ENCODE measurements at places on chromosomes 12 and 14.
A peak's percentile ranks its signal among the peaks of the same experiment; 100 is the strongest.

DNA sequence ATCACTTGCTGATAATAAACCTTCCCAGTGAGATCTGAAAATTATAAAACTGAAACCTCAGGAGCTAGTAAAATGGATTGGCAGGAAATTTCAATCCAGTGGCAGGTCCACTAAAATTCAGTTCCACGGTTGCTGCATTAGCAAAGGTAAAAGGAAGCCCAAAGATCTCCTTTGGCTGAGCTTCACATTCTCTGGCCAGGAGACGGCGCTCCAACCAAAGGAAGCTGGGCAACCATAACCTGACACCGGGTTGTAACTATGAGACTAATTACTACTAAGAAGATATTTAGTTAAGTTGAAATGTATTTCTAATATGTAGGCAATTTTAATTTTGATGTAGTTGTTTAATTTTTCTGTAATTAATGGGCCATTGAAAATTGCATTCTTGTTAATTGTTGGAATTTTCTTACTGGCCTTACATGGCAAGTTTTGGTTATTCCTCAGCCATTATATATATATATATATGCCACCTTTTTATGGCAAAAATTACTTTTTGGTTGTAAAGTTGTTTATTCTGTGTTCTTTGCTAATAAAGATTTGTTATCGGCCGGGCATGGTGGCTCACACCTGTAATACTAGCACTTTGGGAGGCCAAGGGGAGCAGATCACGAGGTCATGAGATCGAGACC is 17.0 kb downstream of the OR8S1 start:
- peak; percentile 20 for DNase-seq

DNA sequence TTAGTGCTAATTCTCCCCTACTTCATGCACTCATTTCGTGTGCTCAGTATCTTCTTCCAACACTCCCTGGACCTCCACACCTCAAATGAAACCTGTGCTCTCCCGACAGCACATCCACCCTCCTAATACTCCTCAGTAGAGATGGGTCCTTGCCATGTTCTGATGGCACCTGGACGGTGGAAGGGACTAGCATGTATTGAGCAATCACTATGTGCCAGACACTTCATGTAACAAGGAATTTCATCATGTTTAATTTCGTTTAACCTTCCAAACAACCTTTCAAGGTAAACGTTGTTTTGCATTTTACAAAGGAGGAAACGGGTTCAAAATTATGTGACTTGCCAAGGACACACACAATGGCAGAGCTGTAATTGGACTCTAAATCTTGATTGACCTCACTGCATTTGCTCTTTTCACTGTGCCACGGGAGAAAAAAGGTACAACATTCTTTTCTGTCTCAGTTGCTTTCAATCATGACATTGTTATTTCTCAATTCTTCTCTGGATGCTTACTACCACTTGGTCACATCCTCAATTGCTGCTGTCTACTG is 12.2 kb upstream of the SLC7A8 start:
- DNase-seq = no peak

DNA sequence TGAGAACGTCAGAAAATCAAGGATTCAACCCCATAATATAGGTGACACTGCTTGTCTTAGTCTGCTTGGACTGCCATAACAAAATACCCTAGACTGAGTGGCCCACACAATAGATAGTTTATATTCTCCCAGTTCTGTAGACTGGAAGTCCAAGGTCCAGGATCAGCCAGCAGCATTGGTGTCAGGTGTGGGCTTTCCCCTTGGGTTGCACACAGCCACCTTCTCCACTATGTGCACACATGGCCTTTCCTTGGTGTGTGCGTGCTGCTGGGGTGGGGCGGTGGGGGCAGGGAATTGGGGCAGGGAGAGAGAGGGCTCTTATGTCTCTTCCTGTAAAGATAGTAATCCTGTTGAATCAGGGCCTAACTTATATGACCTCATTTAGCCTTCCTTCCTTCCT is 106.4 kb downstream of the SLC25A47 start:
- no peak for DNase-seq

GRCh38 chr14:61699027-61699426 is 3.7 kb downstream of the HIF1A start:
- DNase-seq = no peak

GRCh38 chr14:54672688-54673087 is 105.8 kb downstream of the SAMD4A start:
- DNase-seq = no peak

DNA sequence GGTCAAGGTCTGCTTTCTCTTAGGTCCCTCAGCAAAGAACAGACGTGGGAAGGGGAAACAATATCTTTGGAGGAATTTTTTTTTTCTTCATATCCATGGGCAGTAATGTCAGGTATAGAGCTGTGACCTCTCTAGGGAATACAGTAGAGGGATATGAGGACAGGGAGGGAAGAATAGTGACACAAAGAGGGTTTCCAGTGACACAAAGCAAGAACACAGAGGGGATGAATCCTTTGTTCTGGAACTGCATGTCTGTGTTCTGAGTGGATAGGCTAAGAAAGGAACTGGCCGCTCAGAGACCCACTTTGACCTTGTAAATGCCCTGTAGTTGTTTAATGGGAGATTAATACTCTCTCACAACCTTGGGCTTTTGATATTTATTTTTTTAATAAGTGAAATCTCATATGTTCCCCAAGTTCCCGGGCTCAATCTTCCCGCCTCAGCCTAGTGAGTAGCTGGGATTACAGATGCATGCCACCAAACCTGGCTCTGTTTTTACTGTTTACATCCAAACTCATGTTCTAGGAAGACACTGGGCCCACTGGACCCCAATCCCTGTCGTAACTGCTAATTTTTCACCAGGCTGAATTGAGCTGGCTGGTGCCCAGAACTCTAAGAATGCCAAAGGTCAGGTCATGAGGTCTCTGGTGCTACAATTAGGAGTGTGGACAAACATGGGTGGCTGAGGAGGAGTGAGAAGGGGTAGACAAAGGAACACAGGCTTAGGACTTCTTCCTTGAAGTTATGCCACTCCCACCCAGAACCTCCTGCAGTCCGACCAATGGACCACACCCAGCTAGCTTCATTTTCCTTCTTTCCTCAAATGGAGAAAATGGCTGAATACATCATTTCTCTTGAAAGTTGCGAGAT is 9.1 kb upstream of the PLEKHH1 start:
- DNase-seq = no peak

DNA sequence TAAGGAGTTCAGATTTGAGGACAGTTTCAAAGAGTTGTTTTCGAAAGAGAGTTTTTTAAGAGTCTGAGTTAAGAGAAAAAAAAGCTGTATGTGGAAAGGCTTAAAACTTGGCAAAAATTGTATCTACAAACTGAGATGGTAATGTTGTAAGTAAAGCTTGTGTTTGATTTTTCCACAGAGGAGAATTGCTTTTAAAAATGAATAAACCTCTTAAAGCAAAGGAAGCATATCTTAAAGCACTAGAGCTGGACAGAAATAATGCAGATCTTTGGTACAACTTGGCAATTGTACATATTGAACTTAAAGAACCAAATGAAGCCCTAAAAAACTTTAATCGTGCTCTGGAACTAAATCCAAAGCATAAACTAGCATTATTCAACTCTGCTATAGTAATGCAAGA is 50.3 kb downstream of the TMTC3 start:
- DNase-seq = no peak

DNA sequence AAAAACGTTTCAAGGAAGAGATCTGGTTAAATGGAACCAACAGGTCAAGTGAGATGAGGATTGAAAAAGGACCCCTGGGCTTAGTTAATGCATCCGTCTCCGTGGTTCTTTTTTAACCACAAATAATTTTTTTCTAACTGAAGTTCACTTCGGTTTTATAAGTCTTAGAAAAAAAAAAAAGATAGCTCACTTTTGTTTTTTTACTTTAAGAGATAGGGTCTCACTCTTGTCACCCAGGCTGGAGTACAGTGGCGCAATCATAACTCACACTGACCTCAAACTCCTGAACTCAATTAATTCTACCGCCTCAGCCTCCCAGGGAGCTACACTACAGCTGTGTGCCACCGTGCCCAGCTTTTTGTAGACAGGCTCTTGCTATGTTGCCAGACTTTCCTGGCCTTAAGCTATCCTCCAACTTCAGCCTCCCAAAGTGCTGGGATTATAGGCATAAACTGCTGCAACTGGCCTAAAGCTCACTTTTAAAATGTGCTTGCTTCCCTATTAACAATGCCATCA is 11.8 kb downstream of the HNRNPC start:
- DNase-seq = no peak

- peak; percentile 79 for DNase-seq
These were observed 49.1 kb downstream of the NCOR2 start for GRCh38 chr12:124518051-124518932.

GRCh38 chr12:88245905-88246304 is 103.8 kb downstream of the TMTC3 start:
- no peak for DNase-seq

- no peak for DNase-seq
These were observed 29.0 kb upstream of the SMOC1 start for GRCh38 chr14:69850086-69850735.

- DNase-seq = no peak
These were observed 9.3 kb upstream of the ESR2 start for GRCh38 chr14:64303471-64303917.

- DNase-seq = peak; percentile 94
These were observed 91.3 kb downstream of the TSPAN9 start for GRCh38 chr12:3168223-3169221.

DNA sequence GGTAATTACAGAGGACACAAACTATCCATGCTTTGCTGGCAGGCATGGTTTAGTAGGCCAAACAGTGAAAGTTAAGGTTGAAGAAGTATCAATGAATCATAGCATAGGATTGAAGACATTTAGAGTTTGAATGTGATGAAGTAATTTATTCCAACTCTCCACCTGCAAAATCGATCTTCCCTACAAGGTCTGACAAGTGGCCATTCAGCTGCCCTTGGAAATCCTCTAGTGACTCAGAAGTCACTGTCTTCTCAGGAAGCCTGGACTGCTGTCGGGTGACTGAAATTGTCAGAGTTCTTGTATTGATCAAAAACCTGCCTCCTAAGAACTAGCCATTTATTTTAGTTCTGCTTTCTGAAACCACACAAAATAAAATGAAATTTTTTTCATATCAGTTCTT is 17.7 kb upstream of the STXBP6 start:
- no peak for DNase-seq

GRCh38 chr12:9606736-9607372 is 862 bp downstream of the KLRB1 start:
- DNase-seq = no peak

- no peak for DNase-seq
These were observed 32.2 kb downstream of the RAB21 start for GRCh38 chr12:71786829-71787228.

DNA sequence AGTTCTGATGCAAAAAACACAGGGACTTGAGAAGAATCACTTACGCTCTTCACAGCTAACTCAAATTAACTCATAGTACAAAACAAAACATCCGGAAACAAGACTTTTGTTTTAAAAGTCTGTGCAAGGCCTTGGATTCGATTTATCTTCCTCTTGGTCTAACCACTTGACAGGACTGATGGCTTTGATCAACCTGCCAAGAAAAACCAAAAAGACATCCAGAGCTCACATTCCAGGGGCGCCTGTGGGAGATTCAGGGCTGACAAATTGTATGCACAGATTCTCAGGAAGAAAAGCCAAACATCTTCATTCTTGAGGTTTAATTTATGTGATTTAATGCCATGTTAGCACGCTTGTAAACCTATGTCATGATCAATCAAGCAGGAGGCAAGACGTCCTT is 129.1 kb upstream of the TMCC3 start:
- DNase-seq = no peak

All from WERI-Rb-1 (cell line).